CD4-positive, alpha-beta T cell treated with Interleukin-12 subunit alpha and Interleukin-12 subunit beta, for 1 hour (primary cell): ENCODE measurements at places on chromosomes 12 and 14.

DNA sequence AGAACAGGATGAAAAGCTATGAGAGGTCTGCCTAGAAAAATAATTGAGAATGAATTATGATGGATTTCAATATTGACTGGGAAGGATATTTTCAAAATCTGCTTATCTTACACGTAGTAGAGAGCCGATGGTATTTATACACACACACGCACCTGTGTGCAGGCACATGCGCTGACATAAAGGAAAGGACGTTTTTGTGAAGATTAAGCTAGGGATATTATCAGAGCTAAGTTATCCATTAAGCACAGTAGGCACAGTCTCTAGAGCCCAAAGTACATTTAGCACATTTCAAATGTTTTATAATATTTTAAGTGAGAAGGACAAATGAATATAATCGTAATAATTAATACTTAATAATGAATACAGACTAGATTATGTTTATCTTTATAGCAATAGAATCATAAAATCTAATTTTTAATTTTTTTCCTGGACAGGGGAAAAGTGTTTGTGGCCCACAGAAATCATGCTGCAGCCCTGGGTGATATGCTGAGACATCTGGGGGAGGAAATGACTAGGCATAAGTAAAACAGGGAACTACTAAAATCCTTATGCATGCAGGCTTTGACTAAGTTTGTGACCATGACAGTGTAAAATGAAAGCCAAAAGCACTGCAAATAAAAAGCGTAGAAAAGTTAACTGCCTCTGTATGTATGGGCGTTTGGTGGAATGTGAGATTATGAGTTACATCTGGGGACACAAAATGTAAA is 146.1 kb downstream of the KITLG start:
- no peak for DNase-seq

- no peak for DNase-seq
Measured at GRCh38 chr14:72525087-72525915, 368.6 kb downstream of the DPF3 start.

GRCh38 chr12:109813810-109814416 is 19.3 kb downstream of the TRPV4 start:
- no peak for DNase-seq

GRCh38 chr12:68067762-68068376 is 78.6 kb downstream of the IFNG-AS1 start:
- no peak for DNase-seq

DNA sequence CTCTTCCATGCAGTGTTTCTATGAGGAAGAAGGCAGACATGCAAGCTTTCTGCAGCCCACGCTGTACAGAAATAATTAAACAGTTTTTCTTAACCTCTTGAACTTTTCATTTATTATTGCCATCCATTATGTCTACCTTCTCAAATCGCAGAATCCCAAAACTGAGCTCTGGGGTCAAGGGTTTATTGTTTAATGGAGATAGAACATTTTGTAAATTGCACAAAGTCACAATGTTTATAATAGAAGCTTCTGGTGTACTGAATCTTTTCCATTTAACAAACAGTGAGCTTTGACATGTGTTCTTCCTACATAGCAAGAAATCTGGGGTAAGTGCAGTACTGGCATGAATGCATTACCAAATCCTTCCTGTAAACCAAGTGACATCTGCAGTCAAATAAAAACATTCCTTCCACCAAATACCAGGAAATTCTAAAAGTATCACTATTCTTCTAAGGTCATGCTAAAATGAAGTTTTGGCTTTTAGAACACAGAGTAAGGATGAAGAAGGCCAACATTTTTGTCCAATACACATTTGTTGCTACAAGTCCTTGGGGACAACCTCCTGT is 385.3 kb upstream of the DDHD1 start:
- DNase-seq, result no peak

DNA sequence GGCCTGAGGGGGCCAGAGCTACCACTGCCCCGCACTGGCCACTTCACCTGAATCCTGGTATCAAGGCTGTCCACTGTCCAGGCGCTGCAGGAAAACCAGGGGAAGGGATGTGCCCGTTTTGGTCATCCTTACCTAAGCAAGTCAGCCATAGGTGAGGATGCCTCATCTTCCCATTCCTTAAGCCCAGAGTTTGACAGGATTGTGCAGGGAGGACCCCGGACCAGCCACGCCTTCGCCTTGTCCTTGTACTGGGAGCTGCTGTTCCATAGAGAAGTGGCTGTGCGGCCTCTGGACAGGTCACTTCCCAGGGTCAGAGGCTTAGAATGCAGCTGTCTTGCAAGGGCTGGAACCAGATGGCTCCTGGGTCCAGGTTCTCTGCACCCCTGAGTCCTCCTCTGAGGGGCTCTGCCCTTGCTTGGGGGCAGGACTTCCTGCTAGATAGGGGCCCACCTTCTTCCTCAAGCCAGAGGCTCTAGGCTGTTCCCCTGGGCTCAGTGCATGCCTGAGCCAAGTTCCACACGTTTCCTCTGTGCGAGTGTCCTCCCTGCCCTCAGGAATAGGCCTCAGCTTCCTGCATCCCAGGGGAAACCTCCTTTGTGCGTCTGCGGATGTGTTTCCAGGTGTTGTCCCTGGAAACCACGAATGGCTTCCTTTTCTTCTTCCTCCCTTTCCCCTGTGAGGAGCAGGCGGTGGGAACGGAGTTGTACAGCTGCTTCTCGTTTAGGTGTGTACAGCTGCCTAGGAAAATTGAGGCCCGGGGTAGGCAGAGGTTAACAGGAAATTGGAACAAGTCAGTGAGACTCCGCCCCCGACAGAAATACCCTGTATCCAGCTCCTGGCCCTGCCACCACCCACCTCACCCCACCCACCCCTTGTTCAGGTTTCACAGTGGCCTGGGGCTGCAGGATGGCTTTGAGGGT is 54.3 kb upstream of the RIN3 start:
- DNase-seq, result no peak

- no peak for DNase-seq
Measured at GRCh38 chr12:62731055-62731820, 203.7 kb downstream of the PPM1H start.

DNA sequence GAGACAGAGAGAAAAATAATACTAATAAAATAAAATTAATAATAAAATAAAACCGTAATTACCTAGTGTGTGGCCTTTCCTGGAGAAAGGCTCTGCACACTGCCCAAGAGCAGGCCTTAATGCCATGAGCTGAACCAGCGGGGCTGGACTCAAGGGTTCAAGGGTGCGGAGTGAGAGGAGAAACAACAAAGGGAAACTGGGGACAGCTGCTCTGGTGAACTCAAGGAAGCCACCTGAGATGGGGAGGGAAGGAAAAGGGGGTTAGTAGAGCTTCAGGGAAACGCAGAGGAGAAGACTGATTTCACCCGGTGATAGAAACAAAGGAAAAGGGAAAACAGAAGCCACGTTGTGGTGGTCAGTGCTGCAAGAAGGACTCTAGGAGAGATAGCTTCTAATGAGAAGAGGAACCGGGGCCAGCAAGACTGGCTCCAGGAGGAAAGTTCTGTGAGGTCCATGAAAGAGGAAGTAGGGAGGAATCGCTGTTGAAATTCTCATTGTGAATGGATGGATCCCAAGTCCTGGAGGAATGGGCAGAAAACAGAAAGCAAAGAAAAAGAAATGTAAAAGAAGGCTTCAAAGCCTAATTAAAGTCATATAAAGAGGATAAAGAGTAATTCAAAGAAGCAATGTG is 48.3 kb upstream of the BCL2L14 start:
- no peak for DNase-seq

- DNase-seq, result no peak
Measured at GRCh38 chr12:107319533-107320032, 226.2 kb upstream of the CRY1 start.

DNA sequence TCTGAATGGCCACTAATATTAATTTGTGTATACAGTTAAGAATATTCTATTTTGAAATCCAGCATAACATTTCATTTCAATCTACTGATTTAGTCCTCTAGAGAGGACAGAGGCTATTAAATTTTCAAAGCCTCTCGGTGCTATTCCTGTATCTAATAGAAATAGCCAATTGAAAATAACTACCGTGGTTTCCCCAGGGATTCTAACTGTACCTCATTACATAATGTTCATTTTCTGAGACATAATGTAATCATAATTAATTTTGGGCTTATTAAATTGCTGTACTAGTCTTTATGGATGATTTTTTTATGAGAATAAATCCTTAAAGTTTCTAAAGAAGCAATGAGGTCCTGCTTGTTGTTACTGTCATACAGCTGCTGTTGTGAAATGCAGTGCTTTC is 38.6 kb upstream of the ACSS3 start:
- DNase-seq, result no peak

DNA sequence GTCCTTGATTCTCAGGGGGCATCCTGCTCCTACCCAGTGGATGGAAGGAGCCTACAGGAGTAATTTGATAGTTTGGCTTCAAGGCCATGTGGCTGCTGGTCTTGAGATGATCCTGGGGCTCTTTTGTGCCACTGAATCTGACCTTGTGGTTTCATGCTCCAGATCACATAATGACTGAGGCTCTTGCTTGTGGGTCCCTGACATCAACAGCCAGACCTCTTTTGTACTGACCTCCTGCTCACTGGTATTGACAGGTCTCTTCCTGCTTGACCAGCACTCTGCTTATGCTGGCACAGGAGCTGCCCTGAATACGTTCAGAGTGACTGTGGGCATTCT is 23.2 kb upstream of the JPH4 start:
- no peak for DNase-seq

- DNase-seq, result no peak
Measured at GRCh38 chr12:31466768-31467167, 124.2 kb downstream of the DENND5B start.

DNA sequence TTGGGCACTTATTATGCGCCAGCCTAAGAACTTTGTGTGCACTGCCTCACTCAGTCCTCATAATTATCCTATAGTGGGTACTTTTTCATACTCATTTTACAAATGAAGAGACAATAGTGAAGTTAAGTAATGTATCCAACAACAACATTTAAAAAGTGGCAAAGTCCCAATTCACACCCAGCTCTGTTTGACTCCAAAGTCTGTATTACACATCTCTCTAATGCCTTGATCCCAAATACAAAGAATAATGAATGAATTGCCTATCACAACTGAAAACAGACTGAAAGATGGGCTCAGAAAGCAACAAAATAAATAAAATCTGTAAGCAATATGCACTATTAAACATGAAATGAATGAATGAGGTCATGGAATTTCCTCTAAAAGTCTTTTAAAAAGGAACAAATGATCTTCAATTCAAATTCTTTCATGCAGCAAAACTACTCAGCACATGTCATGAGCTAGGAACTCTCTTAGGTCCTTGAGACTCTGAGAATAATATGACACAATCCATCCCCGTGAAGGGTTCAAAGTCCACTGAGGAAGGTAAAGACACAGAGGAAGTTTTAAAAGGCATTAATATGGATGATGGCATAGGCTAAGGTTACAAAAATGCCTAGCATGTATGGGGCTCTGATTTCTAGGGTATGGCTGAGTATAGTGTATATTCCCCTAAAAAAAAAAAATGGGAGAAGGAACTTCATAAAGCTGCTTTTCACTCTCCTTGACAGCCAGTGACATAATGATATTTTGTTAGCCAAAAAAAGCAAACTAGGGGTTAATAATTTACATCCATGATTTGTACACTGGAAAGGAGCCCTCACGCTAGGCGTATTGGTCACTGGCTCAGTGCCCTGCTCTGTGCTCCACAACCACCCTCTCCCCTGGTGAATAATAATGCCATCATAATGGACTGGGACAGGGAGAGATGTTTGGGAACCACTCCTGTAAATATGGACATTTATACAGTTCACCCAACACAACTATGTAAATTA is 103.4 kb downstream of the SLC2A13 start:
- DNase-seq, result no peak

DNA sequence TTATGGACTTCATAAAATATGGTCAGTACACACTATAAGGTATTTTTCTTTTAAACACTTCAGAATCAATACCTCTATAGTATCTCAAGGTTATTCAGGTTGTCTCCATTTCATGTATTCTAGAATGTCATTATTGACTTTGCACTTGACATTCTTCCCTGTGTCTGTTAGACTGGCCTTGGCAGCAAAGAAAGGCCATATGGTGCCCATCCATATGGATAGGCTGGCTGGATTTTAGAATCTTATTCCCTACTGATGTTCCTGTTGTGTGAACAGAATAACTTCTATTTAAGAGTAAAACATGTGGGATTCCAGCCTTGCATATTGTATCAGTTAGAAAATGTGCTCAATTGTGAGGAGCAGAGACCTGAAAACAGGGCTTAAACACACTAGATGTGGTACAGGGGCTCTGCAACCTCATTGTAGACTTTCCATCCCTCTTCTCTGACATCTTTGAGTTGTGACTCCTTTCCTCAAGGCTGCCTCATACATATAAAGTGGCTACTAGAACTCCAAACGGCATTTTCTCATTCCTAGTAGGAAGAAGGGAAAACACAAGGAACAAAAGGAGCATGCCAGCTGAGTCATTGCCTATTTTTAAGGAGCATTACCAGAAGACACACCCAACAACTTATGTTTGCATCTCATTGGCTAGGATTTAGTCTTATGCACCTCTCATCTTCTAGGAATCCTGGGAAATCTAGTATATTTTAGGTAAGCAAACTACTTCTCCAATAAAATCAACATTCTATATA is 221.2 kb upstream of the TMPO start:
- DNase-seq, result no peak

DNA sequence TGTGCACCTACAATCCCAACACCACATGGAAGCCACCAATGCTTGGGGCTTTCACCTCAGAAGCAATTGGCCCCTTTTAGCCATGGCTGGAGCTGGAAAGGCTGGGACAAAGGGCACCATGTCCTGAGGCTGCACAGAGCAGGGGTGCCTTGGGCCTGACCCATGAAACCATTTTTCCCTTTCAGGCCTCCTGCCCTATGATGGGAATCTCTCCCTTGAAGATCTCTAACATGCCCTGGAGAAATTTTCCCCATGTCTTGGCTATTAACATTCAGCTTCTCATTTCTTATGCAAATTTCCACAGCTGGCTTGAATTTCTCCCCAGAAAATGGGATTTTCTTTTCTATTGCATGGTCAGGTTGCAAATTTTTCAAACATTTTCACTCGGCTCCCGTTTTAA is 823.6 kb downstream of the GALC start:
- no peak for DNase-seq

- DNase-seq, result no peak
Measured at GRCh38 chr14:103753774-103754173, 38.2 kb downstream of the ZFYVE21 start.

- DNase-seq, result no peak
Measured at GRCh38 chr12:120759591-120760348, 34.1 kb downstream of the ACADS start.

GRCh38 chr12:24109381-24110039 is 160.0 kb upstream of the SOX5 start:
- DNase-seq, result no peak

DNA sequence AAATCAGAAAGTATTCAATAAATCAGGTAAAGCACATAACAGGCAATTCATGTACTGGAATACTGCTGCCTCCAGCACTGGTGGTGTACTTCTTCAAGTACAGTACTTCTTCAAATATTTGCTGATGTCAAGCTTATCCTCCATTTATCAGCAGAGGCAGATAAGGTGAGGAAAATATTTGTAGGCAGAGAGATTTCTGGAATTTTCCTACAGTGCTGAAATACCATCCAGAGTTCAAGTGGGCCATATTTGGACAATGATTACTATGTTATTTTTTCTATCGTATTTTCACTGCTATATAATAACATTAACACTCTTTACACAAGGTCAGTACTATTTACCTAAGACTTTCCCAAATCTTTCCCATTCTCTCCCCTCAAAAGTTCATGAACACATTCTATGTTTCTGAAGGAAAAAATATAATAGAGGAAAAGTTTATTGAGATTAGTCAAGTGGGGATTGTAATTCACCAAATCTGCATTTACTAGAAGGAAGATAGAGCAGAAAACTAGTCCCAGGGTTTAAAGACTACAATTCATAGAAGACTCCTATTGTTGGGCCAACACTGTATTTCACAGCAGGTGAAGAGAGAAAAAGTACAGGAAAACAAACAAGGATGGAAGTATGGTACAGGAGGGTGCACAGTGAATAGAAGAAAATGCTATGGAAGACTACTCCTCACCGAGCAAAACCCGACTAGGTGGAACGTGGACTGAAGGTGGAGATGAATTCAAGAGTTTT is 141.1 kb downstream of the PAWR start:
- no peak for DNase-seq
